Stimulated activated CD4-positive, alpha-beta T cell treated with anti-CD3 and anti-CD28 coated beads, Interleukin-2, amount 100 ng/mL, for 4 hours (primary cell): ENCODE measurements at places on chromosomes 1 and 21.

- no peak for DNase-seq
Observed at GRCh38 chr1:51950701-51951100, 39.8 kb downstream of the RAB3B start.

DNA sequence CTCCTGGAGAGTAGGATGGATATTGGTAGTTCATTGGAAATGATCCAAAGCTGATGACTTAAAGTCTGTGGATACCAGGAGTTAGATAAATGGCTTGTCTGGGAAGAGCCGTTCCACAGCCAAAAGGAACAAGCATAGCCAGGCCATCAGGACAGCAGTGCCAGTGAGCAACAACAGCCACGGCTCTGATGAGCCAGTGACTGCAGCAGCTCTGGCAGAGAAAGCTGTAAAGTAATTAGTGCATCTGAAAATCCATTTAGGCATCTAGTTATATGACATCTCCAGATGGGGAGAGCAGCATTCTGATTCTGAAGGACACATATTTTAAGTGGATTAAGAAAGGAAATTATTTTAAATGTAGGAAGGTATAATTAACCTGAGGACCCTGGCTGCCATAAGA lies 256.2 kb upstream of the PLXNA2 start:
- no peak for DNase-seq

DNA sequence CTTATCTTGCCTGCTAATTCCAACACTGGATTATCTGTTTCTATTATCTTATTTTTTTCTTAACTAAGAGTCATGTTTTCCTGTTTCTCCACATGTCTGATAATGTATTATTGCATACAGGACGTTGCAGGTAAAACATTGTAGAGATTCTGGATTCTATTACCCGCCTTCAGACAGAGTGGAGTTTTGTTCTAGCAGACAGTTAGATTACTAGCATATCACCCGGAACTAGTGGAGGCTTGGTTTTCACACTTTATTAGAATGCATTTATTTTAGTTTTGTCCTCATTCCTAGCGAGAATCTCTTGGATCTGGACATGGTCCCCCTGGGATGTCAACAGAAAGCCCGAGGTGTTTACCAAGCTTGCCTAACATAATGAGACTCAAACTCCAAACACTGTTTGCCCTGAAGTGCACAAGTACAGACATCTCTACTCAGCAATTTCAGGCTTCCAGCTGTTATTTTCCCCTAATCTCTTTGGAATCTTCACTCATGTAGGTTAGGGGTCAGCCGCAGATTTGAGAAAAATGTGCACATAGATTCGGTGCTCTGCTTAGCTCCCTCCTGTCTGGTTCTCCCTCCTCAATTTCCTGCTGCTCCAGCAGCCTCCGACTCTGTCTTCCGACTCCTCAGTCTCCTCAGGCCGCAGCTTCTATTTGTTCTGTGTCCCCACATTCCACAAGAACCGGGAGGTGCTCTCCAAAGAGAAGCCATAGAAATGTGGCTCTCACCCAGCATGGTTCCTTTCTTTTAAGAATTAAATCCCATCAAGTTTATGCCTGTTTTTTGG lies 36.8 kb upstream of the PTPRF start:
- no peak for DNase-seq

DNA sequence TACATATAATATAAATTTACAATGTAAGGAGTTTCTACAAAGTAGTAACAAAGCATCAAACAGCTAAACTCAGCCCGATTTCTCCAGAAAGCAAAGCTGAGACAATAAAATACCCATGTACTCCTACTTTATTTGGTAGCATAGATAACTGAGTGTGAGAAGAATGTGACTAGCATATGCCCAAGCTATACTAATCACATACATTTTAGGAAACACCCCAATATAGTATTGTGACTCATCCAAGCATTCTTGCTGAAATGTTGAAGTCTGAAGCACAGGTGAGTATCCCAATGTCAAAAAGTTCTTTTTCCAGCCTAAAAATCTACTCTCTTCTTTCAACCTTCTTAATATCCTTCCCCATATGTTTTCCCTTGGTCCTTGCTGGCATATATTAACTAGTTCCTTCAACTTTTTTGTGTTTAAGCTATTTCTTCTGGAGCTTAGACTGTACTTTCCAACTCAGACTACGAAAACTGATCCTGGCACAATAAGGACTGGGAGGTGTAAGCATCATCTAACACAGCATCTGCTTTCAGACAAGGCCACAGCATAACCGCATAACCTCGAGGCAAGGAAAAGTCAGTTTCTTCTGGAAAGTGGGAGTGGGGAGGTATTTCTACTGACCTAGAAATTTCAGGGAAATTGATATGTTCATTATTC lies 163.0 kb upstream of the RNPC3 start:
- no peak for DNase-seq

DNA sequence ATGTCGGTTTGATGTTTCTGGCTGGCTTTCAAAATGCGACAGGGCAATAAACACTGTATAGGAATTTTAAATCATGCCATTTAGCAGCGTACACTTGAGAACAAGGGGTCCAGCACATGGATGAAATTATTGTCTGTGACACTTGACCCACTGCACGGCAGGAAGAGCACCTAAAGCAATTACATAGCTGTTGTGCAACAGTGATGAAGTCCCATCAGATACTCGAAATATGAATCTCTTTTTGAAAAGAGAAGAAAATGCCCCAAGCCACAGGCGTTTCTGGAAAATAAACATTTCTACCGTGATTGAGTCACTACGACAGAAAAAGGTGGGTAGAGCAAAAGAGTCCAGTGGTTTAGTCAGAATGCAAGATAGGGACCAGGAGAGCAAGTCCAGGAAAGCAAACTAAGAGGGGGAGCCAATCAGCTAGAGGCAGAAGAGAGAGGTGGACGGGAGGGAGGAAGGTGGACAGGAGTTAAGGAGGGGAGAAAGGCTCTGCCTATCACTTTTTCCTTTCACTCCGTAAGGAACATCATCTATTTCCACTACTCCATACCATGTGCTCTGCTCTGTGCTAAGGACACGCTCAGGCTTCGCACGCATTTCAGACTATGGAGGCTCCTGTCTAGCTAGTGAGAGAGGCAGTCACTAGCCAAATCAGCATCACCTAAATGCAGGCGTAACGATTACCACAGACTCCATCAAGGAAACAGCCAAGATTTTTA lies 6.4 kb downstream of the DSCAM start:
- no peak for DNase-seq

DNA sequence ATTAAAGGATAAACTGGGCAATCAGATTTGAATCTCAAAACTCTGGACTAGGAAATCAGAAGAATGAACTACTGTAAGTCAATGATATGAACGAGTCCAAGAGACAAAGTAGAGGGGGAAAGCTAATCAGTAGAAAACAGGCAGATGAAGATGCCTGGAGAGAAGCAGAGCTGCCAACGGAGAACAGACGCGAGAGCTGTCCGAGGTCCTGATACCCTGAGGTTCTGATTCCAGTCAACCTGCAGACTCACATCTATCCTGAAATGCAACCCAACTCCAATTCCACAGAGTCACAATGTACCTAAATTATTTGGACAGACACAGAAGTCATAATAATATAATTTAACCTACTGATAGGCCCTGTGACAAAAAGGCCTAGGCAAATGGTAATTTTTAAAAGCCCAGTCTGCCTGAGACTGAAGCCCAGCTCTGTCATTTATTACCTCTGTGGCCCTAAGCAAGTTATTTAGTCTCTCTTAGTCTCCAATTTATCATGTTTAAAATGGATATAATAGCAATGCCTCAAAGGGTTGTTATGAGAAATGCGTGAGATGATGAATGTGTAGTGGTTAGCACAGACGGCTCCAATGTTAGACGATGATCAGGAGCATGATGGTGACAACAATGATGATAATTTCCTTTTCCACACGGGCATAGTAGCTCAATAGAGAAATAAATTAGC lies 33.4 kb downstream of the RGS7 start:
- DNase-seq = no peak

- DNase-seq = no peak
Observed at GRCh38 chr1:34267326-34267725, 90.6 kb downstream of the C1orf94 start.

GRCh38 chr1:42340093-42340492 lies 5.1 kb upstream of the FOXJ3 start:
- no peak for DNase-seq

GRCh38 chr1:190373705-190374336 lies 103.8 kb downstream of the BRINP3 start:
- DNase-seq = no peak

- no peak for DNase-seq
Observed at GRCh38 chr21:9735421-9735961, 785.9 kb upstream of the TPTE start.

GRCh38 chr1:7821282-7821681 lies 31.6 kb downstream of the UTS2 start:
- no peak for DNase-seq

GRCh38 chr21:14762734-14763694 lies 216.9 kb upstream of the SAMSN1 start:
- DNase-seq = no peak

DNA sequence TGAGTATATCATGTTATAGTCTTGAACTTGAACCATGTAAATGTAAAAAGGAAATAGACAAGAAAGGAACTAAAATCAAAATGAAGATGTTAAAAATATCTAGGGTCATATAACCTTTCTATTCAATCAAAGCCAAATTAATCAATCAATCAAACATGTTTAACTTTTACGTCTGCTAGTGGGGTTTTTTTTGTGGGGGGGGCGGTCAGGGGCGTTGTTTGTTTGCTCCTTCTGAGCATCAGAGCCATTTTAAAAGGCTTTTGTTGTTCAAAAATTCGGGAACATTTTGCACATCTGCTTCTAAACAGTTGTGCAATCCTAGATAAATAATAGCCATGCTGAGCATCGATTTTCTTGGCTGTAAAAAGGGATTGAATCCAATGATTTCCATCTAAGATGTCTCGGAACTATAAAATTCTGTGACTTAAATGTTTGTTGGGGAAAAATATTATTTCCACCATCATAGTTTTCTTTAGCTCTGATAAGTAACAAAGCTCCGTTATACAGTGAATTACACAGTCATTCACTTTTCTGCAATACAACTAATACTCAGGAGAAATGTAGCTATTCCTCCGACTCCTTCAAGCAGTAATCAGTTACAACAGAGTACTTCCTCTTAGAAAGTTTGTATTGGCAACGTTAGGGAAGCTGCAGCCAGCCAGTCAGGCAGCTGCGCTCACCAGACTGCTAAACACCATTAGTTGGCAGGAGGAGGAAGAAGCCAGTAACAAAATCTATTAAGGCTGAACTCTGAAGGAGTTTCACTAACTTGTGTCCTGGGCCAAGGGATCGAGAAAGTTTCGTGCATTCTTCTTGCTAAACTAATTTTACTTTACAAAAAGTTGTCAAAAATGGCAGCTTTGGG lies 2.2 kb downstream of the SPATA6 start:
- DNase-seq = no peak

DNA sequence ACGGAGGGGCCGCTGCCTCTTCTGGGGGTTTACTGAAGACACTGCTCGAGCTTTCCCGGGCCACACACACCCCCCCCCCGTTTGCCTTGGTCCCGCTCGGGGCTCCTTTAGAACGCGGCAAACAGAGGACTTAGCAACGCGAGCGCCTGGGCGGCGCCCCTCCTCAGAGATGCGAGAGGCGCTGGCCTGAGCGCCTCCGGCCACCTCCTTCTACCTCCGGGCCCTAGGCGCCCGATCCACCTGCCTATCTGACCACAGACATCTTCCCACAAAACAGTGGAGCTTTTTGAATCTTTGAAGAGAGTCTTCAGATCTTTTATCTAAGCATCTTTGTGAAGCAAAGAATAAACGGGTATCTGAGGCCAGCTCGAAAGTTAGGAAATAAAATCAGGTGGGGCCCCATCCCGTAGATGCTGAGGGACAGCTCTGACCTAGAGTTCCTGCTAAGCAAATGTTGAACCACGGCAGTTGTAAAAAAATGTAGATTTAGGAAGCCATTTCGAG lies 436 bp upstream of the TTLL7 start:
- no peak for DNase-seq

- DNase-seq = no peak
Observed at GRCh38 chr1:45334308-45335245, 5.4 kb upstream of the TOE1 start.

DNA sequence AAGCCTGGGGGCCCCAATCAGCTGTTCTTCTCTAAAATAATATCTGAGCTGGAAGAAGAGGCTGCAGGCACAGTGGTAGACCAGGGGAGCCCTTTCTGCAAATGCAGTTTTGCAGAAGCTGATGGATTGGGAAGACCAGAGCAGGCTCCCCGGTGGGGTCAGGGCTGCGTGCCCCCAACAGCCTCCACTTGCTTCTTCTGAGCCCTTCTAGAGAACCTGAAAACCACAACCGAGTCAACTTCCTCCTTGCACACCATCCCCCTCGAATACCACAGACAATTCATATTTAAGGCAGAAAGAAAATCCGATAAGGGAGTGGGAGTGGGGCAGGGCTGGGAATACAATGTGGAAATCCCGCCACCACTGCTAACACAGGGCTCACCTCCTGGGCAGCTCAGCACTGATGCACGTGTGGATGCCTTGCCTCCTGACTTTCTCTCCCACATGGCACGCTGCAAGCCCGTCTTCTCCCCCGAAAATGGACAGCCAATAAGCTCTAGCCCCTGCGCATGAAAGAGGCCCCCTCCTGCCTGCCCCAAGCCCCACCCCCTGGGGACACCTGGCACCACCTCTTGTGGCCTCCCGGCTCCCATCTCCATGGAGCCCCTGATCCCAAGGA lies 25.4 kb upstream of the ALDH4A1 start:
- DNase-seq = no peak

- DNase-seq = no peak
Observed at GRCh38 chr1:224406216-224406615, 28.4 kb downstream of the WDR26 start.

- DNase-seq = no peak
Observed at GRCh38 chr21:43639470-43640353, 19.6 kb downstream of the HSF2BP start.

- DNase-seq = no peak
Observed at GRCh38 chr21:29771491-29772066, 168.2 kb downstream of the GRIK1 start.

- DNase-seq = no peak
Observed at GRCh38 chr1:40788561-40789341, 5.2 kb downstream of the KCNQ4 start.

DNA sequence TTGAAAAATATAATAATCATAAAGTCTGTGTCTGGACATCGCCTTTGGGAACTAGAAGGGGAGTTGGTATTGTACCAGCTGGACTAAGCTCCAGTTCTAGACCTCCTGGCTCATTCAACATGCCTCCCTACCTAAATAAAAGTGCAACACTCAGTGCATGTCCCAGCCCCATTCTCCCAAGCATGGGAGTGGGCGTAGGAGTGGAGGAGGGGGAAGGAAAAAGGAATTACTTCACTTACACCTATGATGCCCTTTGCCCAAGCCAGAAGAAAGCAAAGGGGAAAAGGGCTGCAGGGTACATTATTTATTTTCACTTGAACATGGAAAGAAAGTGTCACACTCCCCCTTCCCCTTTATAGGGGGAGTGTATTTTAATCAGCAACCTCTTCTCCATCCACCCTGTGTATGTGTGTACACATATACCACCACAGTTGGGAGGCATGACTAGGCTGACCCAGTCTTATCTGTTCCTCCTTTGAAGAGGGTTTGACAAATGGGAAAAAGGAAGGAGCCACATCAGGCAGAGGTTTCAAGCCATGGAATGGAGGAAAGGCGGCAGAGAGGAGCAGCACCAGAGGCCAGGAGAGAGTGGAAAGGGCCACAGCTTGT lies 3.2 kb downstream of the NIT1 start:
- DNase-seq = no peak
